Fibroblast of skin of abdomen (primary cell): ENCODE measurements at places on chromosomes 1 and 21.

DNA sequence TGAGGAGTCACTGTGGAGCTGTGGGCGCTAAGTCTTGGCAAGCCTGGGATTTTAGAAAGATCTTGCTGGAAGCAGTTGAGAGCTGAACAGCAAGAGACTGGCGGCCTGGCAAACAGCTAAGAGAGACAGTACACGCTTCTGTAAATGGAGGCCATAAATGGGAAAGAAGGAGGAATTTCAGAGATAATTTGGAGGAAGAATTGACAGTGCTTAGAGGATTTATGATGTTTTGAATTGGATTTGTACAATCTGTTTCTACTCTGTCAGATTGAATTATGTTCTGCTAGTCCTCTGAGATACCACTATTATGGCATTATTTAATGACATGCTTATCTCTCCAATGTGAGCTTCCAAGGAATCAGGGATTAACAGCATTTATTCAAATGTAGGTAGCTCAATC is 50.1 kb downstream of the ABCA4 start:
- DNase-seq = no peak

DNA sequence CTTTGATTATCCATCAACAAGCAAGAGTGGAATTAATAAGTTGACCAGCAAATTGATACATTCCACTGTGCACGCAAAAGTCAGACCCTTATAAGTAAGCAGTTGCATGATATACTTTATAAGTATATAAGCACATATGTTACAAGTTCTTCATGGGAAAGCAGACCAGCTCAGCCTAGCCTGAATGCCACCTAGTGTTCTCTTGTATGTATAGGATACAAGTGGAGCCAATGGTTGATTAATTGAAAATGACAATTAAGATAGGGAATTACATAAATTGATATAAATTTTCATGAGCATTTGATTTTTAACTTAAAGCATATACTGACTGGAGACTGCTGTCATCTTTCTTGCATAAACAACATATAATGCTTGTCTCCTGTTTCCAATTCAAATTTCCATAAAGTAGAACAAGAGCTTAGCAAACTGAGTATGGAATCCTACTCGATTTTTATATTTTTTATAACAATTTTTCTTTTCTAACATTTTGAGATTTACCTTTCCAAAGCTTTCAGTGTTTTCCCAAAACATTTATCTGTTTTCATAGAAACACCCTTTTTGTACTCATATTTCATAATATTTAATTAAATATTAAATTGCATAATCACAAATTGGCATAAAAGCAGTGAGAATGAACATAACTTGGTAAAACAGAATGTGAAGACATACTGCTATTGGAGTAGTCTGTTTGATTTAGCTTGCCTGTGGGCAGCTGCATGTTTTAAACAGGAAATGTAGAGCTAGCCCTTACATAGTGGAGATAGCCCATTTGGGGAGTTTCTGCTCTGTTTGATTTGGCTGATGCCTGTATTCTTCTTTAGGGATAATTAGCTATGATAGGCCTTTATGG is 62.8 kb downstream of the MAGI3 start:
- DNase-seq = peak; percentile 60

DNA sequence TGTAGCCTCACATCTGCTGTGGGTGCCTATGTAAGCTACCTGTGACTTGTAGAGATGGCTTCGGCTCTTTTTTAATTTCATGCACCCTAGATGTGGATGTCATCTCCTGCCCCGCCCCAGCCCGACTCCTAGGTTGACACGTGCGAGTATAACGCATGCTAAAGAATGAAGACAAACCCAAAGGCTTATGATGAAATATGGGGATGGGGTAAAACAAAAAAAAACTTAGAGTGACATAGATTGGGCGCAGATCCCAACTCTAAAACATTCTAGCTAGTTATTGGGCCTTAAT is 613 bp upstream of the ERO1B start:
- DNase-seq = peak; percentile 9

DNA sequence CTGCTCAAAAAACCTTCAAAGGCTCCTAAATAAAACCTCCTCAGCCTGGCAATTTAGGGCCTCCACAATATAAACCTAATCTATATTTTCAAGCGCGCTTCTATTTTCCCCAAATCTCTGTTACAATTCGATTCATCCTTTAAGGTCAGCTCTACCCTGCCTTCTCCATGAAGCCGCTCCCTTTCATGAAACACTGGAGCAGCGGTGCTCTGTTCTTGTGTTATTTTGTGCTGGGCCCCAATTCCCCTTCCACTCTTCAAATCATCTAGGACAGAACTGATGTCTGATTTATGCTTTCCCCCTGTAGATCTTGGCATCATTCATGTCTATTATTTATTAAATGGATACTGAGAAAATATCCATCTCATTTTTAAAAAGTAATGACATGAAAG is 6.9 kb downstream of the ERRFI1 start:
- no peak for DNase-seq

DNA sequence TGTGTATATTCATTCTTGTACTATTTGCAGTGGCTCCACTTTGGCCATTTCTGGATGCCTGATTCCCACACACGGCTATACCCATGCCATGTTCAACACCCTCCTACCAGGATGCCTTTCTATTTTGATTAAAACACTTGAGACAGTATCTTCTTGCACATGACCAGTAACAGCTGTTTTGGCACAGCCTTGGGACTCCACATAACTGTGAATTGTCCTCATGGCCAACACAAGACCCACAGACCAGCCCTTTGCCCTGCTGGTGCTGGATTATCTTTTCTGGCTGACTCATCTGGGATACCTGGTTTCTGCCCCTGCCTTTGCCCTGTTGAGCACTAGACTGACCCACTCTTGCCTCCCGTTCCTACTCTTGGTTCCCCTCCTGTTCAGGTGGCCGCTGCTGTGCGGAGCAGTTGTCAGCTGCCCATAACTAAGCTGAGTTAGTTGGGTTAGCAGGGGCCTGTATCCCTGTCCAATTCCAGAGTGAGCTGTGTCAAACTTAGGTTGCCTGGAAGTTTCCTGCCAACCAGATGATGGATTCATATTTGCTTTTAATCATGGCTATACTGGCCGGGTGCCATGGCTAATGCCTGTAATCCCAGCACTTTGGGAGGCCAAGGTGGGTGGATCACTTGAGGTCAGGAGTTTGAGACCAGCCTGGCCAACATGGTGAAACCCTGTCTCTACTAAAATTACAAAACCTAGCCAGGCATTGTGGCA is 10.8 kb upstream of the EYA3 start:
- no peak for DNase-seq

DNA sequence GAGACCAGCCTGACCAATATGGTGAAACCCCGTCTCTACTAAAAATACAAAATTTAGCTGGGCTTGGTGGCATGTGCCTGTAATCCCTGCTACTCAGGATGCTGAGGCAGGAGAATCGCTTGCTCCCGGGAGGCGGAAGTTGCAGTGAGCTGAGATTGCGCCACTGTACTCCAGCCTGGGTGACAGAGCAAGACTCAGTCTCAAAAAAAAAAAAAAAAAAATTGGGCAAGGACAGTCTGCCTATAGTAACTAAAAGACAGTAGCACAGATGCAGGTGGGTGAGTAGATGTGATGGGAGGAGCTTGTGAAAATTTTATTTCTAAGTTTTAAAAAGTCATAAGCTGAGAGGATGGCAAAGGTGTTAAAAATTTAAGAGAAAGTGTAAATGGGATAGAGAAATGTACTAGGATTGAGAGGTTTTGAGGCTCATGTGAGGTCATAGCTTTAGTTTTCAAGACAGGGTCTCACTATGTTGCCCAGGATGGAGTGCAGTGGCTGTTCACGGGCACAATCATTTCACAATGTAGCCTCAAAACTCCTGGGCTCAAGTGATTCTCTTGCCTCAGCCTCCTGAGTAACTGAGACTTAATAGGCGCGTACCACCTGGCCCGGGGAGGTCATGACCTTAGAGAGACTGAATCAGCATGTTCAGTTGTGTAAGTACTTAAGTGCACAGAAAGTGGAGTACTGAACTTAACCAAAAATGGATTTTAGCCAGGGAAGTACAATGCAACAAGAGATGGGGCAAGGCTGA is 33.7 kb downstream of the PTP4A2 start:
- DNase-seq = no peak

GRCh38 chr1:103525114-103525606 is 339 bp upstream of the RNPC3 start:
- DNase-seq = peak; percentile 51

- DNase-seq = no peak
Measured at GRCh38 chr1:25675729-25676476, 59.3 kb downstream of the MAN1C1 start.

GRCh38 chr1:121443001-121443540 is 258.3 kb downstream of the SRGAP2C start:
- DNase-seq = peak; percentile 25

DNA sequence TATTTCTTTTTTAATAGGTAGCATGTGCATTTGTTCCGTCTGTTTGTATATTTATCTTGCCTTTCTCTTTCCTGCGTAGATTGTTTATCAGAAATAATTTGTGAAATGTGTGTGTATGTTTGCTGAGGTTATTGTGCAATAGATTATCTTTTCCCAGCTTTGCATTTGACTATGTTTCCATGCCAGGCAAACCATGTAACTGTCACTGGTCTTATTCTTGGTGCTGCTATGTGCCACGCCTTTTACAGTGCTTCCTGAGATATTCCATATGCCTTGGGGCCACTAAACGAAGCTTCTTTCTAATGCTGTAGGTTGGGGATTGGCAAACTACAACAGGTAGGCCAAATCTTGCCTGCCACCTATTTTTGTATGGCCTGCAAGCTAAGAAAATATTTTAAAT is 598.8 kb downstream of the PLPP3 start:
- no peak for DNase-seq

- peak; percentile 66 for DNase-seq
Measured at GRCh38 chr1:108643492-108644335, 17.2 kb downstream of the HENMT1 start.

DNA sequence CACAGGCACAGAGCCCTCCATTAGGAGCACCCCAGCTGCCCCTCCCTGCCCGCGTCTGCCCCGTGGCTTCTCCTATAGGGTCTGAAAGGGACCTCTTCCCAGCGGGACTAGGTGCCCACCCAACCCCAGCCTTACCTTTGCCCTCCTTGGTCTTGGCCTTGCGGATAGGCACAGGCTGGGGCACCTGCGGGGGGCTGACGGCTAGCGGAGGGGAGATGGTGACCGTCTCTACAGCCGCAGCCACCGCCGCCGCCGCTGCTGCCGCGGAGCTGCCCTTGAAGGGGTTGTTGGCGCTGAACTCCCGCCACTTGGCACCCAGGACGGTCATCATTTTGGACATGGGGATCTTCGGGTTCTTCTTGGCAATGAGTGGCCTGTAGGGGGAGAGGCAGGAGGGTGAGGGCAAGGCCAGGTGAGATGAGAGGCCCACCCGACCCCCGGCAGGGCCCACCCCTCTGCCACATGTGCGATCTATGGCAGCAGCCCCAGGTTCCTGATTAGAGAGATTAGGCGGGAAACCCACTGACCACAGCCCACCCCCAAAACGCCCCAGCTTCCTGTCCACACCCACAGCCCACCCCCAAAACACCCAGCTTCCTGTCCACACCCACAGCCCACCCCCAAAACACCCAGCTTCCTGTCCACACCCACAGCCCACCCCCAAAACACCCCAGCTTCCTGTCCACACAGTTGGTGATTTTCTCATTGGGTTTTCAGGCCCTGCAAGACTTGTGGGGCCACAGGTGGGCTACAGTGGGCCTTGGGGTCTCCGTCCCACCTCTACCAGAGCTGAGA is 25.4 kb downstream of the CHD5 start:
- DNase-seq = no peak

- peak; percentile 17 for DNase-seq
Measured at GRCh38 chr1:24327891-24328290, 8.7 kb downstream of the GRHL3 start.

DNA sequence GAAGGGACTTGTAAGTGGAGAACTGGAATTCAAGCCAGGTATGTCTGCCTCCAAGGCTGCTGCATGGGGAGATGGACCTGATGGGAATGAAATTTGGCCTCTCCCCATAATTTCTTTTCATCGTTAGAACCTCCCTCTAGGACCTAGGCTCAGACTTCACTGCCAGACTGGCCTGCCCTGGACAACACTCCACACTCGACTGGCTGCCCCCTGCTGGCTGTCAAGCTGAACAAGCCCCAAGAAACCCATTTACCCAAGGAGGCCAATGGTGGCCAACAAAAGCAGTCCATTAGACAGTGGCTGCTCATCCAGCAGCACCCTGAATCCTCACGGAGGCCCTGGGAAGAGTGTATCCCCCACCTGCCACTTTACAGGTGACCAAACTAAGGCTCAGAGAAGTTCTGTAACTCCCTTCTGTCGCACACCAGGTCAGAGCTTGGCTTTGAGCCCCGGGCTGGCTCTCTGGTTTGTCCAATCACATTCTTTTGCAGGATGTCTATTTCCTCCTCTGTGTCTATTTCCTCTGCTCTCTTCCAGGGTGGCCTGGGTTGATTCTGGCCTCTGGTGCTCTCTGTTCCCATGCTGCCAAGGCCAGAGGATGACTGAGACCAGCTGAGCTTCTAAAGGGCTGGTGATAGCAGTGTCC is 3.8 kb downstream of the RNF186 start:
- DNase-seq = peak; percentile 46

- DNase-seq = no peak
Measured at GRCh38 chr1:47324682-47325081, 8.9 kb upstream of the CMPK1 start.
